ENCODE measurements at places on chromosomes 16 and 17.

- DNase-seq = no peak
Measured at GRCh38 chr16:72367851-72368250, 195.9 kb upstream of the PMFBP1 start.

- DNase-seq = no peak
Measured at GRCh38 chr16:27481282-27481934, 68.3 kb downstream of the GTF3C1 start.

DNA sequence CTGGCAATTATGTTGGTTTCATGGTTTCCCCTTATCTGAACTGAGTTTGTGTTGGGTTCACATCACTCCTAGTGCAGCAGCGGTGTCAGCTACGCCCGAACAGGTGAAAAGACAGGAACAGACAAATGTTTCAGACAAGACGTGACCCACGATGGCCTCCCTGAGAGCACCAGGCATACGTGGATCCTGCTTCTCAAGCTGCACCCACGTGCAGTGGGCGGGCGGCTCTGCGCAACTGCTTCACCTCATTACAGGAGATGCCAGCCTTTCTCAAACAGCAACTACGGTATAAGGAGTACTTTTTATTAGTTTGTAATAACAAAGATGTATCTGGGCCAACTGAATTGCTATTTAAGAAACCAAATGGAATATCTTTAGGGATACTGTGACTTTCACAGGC, 32.8 kb upstream of the SLC38A8 start:
- DNase-seq = no peak

DNA sequence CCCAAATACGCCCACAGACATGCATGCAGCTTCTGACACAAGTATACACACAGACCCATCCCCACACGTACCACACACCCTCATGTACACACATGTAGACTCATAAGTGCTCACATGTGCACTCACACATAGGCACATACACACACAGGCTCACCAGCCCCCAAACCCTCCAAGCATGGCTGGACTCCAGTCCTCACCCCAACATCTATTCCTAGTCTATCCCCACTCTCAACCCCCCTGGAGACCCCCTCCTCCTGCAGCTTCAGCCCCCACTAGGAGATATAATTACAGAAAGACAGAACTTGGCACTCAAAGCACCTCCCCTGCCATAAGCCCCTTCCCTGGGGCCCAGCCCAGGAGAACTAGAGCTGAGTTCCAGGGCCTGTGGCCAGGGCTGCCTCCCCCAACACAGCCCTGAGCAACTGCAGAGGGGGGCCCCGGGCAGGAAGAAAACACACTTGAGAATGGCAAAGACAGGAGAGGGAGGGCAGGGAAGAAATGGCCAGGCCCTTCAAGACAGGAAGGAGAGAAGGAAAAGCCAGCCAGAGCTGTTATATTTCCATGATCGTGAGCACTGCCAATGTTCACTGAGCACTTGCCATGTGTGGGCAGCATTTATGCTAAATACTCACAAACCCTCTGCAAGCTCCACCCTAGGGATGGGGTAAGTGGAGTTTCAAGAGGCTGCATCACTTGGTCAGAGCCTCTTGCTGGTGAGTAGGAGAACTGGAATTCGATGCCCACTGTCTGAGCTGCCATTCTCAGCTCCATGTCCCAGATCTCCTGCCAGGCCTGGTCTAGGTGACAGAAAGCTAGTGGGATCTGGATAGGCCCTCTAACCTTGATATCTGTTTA, 224.5 kb downstream of the ZNF423 start:
- DNase-seq = no peak

DNA sequence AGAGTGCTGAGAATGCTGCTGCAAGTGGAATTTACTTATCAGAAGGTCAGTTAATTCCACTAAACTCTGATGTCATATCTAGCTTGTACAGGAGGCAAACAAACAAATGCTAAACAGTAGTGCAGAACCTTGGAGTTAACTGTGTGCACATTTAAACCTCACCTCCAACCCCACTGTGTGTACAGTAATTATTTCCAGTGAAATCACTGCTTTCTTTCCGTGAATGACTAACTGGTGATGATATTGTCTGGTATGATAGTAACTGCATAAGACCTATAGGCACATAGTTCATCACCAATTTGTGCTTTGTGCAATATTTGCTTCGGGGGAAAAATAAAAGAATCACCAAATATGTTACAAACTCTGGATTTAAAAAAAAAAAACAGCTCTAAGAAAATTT, 492.5 kb upstream of the HSBP1 start:
- no peak for DNase-seq

GRCh38 chr17:28507567-28508203, 1.5 kb downstream of the FOXN1 start:
- DNase-seq = peak; percentile 77

GRCh38 chr16:67674851-67675578, 8.4 kb downstream of the C16orf86 start:
- no peak for DNase-seq

DNA sequence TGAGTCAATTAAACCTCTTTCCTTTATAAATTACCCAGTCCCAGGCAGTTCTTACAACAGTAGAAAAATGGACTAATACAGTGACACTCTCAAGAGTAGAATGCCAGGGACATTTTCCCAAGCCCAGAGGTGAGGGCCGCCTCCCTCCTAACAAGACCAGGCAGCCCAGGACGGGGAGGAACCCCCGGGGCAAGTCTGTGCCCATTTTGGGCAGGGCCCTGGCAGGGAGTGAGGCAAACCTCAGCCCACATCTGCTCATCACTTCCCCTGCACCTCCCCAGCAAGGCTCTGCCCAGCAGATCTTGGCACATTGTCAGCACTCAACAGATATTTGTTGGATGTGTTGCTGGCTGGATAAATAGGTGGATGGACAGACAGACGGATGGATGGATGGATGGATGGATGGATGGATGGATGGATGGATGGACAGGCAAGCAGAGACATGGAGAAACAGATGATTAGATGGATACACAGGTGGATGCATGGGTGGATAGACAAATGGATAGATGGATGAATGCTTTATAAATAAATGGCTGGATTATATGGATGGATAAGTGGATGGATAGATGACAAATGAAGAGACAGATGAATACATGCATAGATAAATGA, 271.3 kb downstream of the PARN start:
- no peak for DNase-seq

- DNase-seq = peak; percentile 39
Measured at GRCh38 chr16:11499295-11500089, 87.2 kb downstream of the LITAF start.

- DNase-seq = no peak
Measured at GRCh38 chr17:81066771-81067315, 31.9 kb downstream of the BAIAP2 start.

- no peak for DNase-seq
Measured at GRCh38 chr17:21285164-21286065, 904 bp downstream of the MAP2K3 start.

- DNase-seq = no peak
Measured at GRCh38 chr16:75106351-75107274, 10.0 kb downstream of the LDHD start.

DNA sequence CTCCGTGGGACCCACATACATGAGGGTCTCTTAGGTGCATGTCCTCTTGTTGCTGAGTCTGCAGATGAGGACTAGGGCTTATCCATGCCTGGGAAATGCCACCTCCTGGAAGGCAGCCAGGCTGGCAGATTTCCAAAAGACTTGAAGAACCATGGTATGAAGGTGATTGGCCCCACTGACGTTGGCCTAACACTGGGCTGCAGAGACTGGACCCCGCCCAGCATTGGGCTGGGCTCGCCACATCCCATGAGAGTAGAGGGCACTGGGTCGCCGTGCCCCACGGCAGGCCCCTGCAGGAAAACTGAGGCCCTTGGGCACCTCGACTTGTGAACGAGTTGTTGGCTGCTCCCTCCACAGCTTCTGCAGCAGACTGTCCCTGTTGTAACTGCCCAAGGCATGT, 38.2 kb upstream of the IL21R start:
- DNase-seq = no peak

DNA sequence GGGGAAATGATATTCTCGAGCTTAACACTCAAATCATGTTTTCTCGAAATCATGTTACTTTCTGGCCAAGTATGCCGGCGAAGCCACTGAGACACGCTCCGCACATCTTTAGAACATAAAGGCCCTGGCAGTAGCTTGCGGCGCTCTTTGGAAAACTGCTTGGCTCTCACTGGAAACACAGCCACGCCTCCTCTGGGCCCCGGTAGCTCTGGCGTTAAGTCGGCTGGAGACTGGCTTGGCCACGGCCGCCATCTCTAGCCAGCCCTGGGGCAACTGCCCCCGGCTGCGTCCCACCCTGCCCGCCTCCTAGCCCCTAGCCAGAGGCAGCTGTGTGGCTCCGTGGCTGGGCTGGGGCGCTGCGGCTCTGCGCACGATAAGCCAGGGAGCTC, 9.2 kb upstream of the BAIAP2 start:
- no peak for DNase-seq

DNA sequence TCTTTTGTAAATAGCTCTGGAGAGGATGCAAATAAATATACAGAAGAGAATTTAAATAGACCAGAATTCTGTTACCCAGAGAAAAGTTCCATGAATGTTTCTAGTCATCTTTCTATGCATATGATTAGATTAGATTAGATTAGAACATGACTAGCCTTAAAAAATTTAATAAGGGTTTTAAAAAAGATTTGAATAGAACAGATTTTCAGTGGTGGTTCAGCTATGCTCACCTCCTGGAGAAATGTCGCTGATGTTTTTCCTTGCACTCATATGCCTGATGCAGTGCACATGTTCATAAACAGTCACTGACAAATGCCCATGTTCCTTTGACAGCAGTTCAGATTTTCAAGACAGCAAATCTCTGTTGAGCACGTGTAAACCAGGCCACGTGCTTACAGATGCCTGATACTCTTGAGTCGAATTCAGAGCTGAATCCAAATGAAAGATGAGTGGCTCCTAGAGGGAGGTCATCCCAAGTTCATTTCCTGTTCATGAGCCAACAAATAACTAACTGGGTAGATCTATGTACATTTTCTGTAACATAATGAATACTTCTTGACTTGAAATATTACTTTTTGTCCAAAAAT, 19.9 kb upstream of the RAB11FIP4 start:
- no peak for DNase-seq

- DNase-seq = no peak
Measured at GRCh38 chr17:835263-835662, 53.1 kb downstream of the MRM3 start.

- DNase-seq = peak; percentile 88
Measured at GRCh38 chr17:76132574-76133338, 8.3 kb downstream of the FOXJ1 start.

DNA sequence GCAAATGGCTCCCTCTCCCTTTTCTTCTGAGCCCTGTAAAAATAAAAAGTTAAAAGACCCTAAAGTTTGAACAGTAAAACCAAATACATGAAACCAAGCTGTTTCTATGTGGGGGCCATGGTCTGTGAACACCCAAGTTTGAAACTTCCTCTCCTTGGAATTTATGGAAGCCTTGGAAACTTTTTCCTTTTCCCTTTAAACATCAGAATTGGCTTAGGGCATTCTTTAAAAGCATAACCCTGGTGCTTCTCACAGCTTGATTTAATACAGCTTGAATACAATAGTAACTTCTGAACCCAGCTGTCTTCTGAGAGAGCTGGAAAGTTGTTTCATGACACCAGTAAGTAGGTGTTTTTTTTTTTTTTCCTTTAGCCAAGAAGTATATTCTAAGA, 26.5 kb downstream of the NKD1 start:
- no peak for DNase-seq

DNA sequence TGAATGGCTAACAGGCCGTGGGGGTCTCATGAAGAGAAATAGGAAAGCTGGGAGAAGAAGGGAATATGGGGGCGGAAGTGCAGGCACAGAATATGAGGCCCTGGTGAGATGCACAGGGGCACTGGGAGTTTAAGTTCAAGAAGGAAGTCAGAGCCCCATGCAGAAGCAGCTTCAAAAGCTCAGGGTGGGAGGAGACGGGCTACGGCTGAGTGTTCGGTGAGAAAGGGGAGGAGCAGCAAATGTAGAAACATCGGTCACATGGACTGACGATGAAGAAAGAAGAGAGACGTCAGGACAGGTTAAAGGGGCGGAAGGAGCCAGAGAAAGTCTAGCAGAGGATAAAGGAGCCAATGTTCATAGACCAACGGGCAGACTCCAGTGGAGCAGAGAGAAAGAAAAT, 204.5 kb upstream of the ZFHX3 start:
- no peak for DNase-seq

DNA sequence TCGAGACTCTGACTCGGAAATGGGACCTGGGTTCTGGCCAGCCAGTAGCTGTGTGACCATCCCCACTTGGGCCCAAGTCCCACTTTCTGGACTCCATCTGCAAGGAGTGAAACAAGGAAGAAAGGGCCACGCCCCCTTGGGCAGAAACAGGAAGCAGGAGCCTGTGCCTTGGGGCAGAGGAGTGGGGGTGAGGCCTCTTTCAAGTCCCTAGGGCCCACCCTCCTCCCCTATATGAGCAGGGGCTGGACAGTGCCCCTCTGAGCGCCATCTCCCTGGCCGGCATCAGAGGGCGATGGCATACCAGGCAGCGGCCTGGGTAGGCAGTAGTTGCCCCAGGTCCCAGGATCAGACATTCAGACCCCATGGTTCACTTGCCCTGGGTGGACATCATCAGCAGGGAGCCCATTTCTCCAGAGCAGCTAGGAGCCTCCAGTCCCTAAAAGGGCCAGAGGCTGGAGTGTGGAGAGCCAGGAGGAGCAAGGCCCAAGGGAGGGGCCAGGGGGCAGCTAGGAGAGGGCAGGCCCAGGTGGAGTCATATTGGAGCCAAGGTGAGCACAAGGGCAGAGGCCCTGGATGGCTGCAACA, 7.1 kb downstream of the BCAR1 start:
- DNase-seq = no peak

All from T47D (cell line).